Activated CD4-positive, alpha-beta memory T cell treated with anti-CD3 and anti-CD28 coated beads for 36 hours (primary cell): ENCODE measurements at places on chromosomes 11 and 22. TPM values are rescaled to one million over a fixed set of nuclear protein-coding genes. Genes with fewer than 3 reads are reported as not detected.

The SLC5A1 gene
- total RNA-seq, result not detected

GRCh38 chr11:47550288-47551047 is 2.5 kb downstream of the CELF1 start:
- DNase-seq, result no peak

The LGR4 gene
- 0.22 TPM for total RNA-seq

The KREMEN1 gene
- 0.17 TPM for total RNA-seq

DNA sequence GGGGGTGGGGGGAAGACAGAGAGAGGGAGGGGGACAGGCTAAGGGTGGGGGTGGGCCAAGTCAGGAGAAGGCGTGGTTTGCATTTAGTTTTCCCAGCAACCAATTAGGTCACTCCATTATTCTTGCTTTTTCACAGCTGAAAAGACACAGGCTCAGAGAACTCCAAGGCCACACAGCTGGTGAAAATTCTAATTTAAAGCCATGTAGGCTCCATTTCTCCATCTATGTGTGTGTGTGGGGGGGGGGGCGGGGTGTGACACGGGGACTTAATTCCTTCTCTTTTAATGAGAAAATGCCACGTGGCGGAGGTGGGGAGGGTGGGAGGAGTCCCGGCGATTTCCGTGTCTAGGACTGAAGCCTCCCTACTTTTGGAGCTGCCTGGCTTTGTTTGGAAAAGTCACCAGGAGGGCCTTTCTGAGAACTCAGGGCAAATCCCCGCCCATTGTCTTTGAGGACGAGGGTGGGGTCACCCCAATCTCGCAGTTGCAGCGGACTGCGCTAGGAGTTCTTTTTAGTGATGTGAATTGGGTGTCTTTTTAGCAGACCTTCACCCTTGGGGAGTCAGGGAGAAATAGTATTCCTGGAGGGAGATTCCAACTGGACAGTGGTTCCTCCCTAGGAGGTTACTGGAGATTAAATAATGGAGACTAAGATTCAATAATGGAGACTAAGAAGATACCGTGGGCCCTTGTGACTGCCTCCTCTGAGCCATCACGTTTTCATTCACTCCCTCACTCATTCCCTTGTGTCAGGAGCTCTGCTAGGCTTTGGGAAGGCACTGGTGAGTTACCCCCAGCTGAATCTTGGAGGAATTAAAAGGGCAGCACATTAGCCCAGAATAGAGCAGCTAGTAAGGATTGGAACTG is 36.4 kb upstream of the PTPRJ start:
- no peak for DNase-seq

DNA sequence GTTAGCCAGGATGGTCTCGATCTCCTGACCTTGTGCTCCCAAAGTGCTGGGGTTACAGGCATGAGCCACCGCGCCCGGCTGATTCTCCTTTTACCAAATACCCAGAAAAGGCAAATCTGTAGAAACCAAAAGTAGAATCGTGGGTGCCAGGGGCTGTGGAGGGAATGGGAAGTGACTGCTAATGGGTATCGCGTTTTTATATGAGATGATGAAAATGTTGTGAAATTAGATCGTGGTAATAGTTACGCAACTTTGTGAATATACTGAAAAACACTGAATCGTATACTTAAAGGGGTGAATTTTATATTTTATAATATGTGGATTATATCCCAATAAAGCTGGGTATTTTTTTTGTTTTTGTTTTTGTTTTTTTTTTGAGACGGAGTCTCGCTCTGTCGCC is 48.2 kb upstream of the CREB3L1 start:
- DNase-seq, result no peak

The ARFIP2 gene
- total RNA-seq, result 35.1 TPM

The CNTN5 gene
- not detected for total RNA-seq

GRCh38 chr11:940496-941135 is 14.9 kb downstream of the AP2A2 start:
- DNase-seq, result no peak

- DNase-seq, result no peak
Observed at GRCh38 chr11:134519390-134519750, 107.3 kb upstream of the B3GAT1 start.

- DNase-seq, result no peak
Observed at GRCh38 chr11:31818425-31818755, 7.3 kb upstream of the PAX6 start.

The GAB4 gene
- not detected for total RNA-seq

The CHST1 gene
- total RNA-seq, result 0.44 TPM

GRCh38 chr11:69654660-69655478 is 13.9 kb downstream of the CCND1 start:
- no peak for DNase-seq

GRCh38 chr11:79956061-79956460 is 515.2 kb upstream of the TENM4 start:
- DNase-seq, result no peak

- no peak for DNase-seq
Observed at GRCh38 chr11:73143126-73143838, 1.2 kb upstream of the FCHSD2 start.

DNA sequence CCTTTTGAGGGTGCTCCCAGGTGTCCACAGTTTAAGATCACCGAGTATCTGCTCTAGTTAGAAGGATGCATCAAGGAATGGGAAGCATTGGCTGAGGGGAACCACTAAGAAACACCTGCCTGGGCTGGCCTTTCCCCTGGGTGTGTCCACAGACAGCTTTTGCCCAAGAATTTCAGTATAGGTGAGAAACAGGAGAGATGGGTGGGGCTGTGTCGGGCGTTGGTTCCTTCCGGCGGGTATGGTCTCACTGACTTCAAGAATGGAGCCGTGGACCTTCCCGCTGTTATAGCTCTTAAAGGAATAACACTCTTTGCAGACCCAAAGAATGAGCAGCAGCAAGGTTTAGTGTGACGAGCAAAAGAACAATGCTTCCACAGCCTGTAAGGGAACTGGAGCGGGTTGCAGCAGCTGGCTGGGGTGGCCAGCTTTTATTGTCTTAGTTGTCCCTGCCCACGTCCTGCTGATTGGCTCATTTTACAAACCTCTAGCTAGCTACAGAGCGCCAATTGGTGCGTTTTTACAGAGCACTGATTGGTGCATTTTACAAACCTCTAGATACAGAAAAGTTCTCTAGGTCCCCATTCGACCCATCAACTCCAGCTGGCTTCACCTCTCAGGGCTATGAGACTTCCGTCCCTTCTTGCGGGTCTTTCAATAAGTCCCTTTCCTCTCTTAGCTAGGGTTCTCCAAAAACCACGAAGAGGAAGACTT is 2.4 kb downstream of the FADS1 start:
- DNase-seq, result peak; percentile 41

DNA sequence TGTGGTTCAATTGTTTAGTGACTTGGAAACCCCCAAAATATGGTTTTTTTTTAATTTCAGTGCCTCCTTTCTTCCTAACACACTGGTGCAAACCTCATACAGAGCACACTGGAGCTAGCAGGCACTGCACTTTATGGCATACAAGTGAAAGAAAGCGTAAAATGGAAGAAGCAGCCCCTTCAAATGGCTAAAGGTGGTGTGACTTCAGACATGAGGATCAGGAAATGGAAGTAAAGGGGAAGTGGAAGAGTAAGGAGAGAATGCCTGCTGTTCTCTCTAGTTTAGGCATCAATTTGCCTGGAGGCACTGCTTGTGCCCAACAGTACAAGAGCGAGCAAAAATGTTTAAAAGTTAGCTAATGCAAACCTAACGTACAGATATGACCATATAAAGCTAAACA is 5.7 kb downstream of the RSF1 start:
- DNase-seq, result no peak

The PHF21A gene
- 38.0 TPM for total RNA-seq

DNA sequence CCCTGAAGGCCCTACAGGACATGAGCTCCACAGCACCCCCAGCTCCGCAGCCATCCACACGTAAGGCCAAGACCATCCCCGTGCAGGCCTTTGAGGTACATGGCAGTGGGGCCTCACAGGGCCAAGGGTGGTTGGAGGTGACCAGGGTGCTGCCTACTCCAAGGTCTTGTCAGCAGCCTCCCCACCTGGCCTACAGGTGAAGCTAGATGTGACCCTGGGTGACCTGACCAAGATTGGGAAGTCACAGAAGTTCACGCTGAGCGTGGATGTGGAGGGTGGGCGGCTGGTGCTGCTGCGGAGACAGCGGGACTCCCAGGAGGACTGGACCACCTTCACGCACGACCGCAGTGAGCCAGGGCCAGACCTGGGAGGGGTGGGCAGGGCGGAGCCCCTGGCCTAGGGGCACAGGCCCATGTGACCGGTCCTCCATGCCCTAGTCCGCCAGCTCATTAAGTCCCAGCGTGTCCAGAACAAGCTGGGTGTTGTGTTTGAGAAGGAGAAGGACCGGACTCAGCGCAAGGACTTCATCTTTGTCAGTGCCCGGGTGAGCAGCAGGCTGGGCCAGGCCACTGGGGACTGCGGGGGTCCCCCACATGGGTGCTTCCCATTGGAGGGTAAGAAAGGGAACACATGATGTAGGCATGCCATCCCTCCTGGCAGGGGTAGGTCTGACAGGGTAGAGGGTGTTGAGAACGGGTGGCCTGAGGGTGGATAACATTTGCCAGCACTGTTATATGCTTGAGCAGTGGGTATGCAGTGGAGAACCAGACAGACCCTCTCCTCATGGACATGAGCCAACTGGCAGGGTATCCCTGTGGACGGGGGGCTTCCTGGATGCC is 5.6 kb downstream of the INPPL1 start:
- DNase-seq, result no peak

GRCh38 chr11:94933223-94934130 is 39.9 kb downstream of the CWC15 start:
- DNase-seq, result no peak

GRCh38 chr11:93952082-93952780 is 68.9 kb upstream of the HEPHL1 start:
- no peak for DNase-seq

The PRG3 gene
- total RNA-seq, result not detected

DNA sequence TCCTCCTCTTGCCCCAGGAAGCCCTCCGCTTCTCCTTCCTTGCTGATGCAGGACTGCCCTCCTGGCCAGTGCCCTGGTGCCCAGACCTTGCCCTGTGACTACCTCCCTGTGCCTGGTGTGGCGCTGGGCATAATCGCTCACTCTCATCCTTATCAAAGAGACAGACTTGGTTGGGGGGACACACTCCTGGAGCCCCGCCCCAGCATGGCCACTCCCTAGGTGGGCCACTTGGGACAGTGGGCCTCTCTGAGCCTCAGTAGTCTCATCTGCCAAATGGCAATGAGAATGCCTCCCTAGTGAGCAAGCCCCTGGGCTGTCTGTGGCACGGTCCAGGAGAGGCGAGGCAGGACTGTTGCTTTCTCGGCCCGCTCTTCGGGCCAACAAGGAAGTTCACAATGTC is 72.7 kb upstream of the TSPAN18 start:
- no peak for DNase-seq

DNA sequence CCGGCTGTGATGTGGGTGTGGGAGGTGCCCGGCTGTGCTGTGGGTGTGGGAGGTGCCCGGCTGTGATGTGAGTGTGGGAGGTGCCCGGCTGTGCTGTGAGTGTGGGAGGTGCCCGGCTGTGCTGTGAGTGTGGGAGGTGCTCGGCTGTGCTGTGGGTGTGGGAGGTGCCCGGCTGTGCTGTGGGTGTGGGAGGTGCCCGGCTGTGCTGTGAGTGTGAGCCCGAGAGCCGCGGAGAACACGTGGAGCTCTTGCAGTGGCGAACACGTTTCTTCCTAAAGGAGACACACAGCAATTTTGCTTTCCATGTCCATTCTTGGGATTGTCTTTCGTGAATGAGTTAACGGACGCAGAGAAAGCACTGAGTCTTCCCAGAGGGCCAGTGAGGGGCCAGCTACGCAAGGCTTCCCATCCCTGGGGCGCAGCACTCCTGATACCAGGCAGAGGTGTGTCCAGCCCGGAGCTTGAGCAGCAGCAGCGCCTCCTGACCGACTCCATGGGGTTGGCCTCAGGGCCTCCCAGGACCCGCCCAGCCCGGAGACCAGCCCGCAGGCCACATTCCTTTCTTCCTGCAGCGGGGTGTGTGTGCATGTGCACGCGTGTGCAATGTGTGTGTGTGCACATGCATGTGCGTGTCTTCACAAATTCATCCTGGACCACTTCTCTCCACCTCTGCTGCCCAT is 245.0 kb upstream of the B3GAT1 start:
- no peak for DNase-seq

The BUD13 gene
- 30.3 TPM for total RNA-seq

The HOATZ gene
- total RNA-seq, result not detected

The OR52I1 gene
- total RNA-seq, result not detected

DNA sequence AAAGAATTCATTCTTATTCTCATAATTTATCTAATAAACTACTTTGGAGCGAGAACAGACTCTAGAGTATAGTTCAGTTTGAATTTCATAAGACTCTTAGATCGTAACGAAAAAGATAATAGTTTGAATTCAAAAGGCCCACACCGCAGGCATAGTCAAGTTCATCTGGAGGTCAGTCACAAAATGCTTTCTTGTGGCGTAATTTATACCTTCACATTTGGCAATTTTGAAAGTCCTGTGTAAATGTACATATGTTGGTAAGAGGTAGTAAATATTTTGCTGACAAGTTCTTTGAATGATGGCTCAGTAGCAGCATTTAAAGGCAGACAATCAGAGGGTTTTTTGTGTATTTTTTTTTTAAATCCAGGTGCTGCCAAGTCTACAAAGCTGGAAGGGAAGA is 88.1 kb downstream of the TEAD1 start:
- DNase-seq, result no peak

The OR8U1 gene
- total RNA-seq, result not detected

The APOA5 gene
- total RNA-seq, result not detected

The SLC17A6 gene
- not detected for total RNA-seq

DNA sequence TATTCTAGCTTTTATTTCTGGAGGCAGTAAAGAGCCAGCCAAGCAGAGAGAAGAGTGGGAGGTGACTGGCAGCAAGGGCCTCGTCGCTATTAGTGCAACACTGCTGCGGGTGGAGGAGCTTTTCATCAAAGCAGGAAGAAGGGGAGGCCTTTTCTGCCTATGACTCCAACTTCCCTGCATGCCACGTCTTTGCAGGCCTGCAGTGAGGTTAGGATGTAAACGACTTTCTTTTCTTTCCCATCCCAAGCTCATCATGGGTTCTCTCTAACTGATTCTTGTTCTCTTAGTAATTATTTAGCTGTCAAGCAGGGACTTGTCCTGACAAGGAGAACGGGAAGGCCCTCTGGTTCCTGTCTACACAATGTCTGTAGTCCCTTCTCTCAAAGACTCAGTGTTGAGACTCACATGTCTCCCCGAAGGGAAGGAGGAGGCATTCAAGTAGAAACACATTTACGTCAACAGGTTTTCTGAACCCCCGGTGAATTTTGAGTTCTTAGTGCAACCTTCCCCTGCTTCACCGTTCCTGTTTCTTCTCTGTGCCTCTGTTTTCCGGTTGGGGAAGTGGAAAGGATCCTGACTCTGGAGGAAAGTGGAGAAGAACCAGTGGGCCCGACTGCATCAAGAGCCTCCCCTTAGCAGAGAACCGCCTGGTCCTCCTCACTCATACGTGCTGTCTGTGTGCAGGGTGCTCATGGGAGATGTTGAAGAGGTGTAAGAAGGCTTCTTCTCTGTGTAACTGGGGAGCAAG is 56.9 kb downstream of the PACS1 start:
- peak; percentile 80 for DNase-seq
